Fibroblast of skin of right biceps (primary cell): ENCODE measurements at places on chromosomes 6 and 20.

DNA sequence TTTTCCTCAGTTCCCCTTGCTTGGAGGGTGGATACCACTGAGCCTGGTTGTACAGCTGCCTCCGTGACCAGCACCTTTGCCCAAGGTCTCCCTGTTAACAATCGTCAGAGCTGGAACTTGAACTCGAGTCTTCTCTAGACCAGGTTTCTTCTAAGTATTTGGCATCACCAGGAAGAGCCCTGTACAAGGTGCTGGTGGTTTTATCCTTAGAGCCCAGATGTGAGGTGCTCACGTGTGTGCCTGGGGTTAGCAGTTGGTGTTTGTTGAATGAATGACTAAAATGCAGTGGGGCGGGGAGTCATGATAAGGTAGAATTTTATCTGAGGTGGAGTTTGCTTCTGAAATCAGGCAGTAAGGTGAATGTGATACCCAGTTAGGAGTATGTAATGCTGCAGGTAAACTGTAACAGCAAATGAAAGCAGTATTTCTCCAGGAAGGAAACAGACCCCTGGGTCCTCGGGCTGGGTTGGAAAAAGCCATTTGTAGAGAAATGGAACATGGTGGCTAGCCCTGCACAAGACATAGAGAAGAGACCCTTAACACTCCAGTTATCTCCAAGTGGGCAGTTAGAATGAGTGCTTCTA, 3.1 kb downstream of the DNAJC5 start:
- no peak for DNase-seq

DNA sequence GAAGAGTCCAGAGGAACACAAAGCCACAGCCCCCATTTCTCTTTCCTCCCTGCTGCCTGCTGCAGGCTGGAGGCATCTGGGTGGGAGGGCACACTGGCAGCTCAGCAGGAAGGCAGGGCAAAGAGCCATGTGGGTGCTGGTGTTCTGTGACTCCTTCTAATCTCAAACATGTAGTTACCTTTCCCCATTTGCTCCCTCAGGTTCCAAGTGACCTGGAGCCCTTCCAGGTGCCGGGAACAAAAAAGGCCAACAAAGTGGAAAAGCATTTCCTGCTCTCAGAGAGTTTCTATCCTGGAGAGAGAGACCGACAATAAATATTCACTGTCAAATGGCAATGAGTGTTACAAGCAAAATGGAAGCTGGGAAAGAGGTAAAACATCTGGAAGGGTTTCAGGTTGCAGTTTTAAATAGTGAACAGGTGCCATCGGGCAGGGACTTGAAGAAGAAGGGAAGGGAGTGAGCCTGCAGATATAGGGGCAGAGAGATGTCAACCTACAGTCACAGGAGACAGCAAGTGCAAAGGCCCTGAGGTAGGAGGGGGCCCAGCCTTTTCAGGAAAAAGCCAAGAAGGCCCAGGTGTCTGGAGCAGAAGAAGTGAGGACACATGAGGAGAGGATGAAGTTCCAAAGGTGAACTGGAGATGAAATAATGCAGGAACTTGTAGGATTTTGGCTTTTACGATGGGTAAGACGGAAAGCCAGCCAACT, 43.6 kb upstream of the IYD start:
- DNase-seq = peak; percentile 40

DNA sequence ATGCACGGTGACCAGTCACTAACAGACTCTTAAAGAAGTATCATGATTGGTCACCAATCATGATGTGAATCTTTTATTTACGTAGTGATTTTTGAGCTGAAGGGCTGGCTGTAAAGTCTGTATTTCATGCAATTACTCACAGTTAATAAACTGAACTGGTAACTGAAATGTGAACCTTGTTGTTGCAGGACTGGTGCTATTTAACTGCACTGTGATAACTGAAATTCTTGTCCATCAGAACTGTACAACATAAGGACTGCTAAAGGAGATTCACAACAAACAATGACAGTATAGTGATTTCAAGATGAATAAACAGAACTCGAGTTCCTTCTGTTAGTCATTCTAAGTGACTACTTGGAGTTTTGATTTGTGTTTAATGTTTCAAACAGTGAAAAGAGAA, 316.6 kb downstream of the TPBG start:
- no peak for DNase-seq

DNA sequence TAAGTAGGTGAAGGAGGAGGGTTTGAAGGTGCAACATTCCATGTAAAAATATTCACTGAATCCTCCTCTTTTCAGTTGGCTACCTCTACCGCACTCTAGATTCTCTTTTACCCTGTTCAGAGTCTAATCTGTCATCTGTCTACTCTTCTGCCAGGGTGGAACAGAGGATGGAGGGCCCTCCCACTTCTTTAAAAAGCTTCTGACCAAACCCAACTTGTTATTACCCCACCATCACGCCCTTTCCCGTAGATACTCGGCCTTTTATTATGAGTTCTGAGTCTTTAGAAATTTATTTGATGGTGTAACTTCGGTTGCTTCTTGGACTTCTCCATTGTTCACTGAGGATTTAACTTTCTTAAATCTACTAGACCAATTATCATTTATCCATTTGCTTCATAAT, 11.7 kb downstream of the STX11 start:
- no peak for DNase-seq

DNA sequence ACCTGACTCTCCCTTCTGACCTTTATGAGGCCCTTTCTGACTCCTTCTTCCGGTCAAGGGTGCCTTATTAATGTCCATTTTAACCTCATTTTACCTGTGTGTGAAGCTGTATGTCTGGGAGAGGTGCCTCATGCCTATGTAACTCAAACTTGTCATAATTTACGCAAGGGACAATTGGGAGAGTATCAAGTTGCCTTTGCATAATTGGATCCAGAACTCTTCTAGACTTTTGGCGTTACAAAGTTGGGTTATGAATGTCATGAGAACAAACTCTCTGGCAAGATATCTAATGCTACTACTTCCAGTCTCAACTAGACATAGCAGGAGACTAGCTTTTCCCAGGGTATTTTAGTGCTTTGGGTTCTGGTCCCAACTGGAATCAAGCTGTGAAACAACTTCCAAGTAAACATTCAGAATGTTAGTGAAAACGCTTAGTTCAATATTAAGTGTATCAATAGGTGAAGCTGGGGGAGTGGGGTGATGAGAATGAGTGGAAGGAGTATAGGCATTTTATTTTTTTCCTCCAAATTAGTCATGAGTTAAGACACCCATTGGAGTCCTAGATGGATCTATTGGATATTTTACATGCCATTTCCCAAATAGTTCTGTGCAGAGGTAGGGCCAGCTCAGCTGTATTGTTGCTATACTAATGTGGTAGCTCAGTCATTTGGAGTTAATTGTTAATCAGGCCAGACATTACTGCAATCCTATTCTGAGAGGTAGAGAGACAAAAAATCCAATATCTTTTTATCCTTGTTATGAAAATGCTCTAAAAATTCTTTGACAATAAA, 159.9 kb downstream of the TFAP2B start:
- no peak for DNase-seq

GRCh38 chr20:45343532-45344167, 4.6 kb downstream of the SDC4 start:
- DNase-seq = no peak

- DNase-seq = no peak
Observed at GRCh38 chr20:9884666-9885065, 45.8 kb upstream of the PAK5 start.

- no peak for DNase-seq
Observed at GRCh38 chr20:11841972-11842461, 75.7 kb upstream of the BTBD3 start.

- no peak for DNase-seq
Observed at GRCh38 chr6:93139408-93140081, 279.8 kb downstream of the EPHA7 start.

DNA sequence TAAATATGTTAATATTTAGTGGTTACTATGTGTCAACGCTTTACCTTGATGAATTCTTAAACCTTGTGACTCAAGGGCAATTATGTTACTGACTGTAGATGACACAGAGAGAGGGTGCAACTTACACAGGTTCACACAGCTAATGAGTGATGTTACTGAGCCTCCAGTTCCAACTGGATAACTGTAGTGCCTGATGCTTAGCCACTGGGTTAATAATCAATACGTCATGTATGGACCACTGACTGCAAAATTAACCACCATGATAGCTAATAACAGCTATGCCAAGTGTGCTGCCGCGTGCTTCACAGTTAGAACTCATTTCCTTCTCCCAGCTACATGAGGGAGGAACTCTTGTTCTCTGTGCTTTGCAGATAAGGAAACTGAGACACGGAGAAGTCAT, 45.4 kb downstream of the SIRPA start:
- no peak for DNase-seq

GRCh38 chr20:23291575-23292240, 58.9 kb upstream of the NXT1 start:
- peak; percentile 53 for DNase-seq

- no peak for DNase-seq
Observed at GRCh38 chr6:187210-187861, 105.0 kb upstream of the DUSP22 start.

GRCh38 chr6:11012976-11013720, 31.0 kb downstream of the ELOVL2 start:
- no peak for DNase-seq

GRCh38 chr20:49505518-49505917, 23.1 kb upstream of the KCNB1 start:
- DNase-seq = peak; percentile 28

DNA sequence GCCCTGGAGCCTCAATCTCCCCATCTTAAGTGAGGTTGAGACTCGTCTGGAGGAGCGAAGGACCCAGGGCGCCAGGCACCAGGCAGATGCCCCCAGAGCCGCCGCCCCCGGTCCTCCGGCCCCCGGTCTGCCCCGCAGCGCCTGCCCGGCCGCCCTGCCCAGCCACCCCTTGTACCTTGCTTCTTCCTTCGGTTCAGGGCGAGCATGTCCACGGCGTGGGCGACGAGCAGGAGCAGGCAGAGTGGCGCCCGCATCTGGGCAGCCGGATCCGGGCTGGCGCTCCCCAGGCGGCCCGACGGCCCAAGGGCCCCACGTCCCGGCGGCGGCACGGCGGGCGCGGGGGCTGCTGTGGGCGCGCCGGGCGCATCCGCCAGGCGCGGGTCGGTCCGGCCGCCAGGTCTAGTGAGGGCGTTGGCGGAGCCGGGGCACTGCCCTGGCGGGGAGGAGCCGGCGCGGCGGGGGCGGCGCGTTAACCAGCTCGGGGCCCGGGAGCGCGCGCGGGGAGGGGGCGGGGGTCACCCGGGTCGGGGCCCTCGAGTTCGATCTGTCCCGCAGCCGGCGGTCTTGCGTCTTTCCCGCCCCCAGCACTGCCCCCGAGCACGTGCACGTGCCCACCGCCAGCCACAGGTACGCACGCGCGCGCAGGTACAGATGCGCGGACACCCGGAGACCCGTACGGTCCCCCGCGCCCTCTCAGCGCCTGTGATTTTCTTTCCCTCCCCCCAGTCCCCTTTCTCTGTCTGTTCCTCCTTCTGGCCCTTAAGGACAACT, at the start of gene RSPO4:
Gene RSPO4 (minus strand): TSS at position 401 of the 771 bp plus-strand sequence. CDS start 147 bp downstream, at position 254.
- no peak for DNase-seq

DNA sequence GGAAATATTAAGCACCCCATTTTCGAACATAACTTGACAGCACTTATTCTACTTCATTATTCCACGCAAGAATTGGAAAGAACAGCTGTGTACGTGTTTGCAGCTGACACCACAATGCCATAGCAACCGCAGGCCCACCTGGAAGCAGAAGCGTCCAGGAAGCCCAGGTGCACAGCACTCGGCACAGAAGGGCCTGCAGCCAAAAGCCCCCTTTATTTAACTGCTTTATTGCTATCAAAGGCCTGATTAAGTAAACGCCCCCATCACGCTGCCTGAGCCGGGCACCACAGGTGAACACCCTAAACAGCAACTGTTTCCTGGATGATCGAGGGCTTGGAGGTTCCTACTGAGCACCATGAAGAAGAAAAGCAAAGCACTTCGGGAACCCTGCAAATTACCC, 6.3 kb downstream of the TAF4 start:
- no peak for DNase-seq

DNA sequence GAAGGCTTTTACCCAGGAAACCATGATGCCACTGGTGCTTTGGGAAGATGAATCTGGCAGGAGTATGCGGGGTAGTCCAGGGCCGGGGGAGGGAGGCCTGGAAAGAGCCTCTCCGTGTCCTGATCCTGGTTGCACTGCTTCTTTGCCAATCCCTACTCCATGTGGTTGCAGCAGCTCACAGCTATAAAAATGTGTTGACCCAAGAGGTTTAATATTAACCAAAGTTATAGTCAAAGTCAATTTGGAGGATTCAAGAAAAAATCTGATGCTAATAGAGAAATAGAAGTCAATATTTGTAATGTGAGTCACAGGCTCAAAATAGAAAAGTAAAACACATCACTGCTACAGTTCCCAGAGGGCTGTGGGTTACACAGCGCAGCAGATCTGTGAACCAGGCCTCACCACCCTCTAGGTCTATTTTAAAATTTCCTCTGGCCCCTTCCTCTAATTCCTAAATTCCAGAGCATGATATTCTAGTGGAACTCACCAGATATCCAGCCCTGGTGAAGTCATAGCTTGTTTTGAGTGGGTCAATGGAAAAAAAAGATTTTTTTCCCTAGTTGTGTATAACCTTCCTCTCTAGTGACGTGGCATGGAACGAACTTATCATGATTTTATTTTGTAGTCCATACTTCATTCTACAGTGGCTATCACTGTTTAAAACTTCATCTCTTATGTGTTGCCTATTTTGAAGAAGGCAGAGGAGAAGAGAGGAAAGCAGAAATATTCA, 63.2 kb upstream of the BMP2 start:
- peak; percentile 78 for DNase-seq

- peak; percentile 43 for DNase-seq
Observed at GRCh38 chr6:56246881-56247653, at the start of gene COL21A1. TSS of gene COL21A1 (minus strand) at chr6:56247580. CDS start at chr6:56182618, 64,962 bp downstream.

- no peak for DNase-seq
Observed at GRCh38 chr20:46743088-46743487, 33.6 kb downstream of the SLC2A10 start.

DNA sequence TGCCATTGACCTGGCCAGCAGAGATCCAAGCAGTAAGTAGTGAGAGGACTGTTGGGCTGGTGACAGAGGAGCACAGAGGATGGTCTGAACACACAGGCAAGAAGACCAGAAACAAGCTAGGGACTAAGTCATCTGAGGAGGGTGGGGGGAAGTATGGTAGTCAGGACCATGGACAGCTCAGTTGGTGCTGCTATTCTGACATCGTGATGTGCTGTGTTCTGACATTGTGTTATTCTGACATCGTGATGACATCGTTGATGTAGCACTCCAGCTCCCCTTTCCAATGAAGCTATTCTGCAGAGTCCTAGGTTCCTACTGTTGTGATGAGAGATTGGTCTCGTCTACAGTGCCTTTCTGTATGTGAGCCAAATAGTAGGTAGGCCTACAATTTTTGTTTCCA, 28.7 kb downstream of the CFAP206 start:
- DNase-seq = peak; percentile 66

- DNase-seq = no peak
Observed at GRCh38 chr6:34774967-34775366, 16.9 kb upstream of the BLTP3A start.

DNA sequence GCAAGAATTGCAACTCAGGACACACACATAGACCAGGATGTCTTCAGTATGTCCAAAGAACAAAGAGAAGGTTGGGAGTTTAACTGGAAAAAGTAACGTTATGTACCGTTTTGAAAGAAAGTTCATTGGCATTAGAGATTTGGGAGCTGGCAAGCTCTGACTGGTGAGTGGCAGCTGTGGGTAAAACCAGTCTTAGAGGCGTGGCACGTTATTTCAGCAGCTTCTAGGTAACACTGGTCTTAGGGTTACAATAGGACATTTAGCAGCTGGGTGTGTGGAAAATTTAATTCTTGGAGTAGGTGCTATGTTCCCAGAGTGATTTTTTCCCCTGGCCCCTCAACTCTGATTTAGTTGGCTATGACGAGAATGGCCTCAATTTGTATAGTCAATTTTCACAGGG, 19.2 kb downstream of the SNRPB start:
- no peak for DNase-seq
